ENCODE measurements at places on chromosomes 6 and 20. TPM values are rescaled to one million over a fixed set of nuclear protein-coding genes. Genes with fewer than 3 reads are reported as not detected.

ELOVL2 gene
- not detected for polyA plus RNA-seq

LGSN gene
- polyA plus RNA-seq, result 0.12 TPM

ARMH2 gene
- polyA plus RNA-seq, result 0.78 TPM

FOXA2 gene
- not detected for polyA plus RNA-seq

BPIFB4 gene
- polyA plus RNA-seq, result not detected

SIRPD gene
- not detected for polyA plus RNA-seq

PDYN gene
- not detected for polyA plus RNA-seq

RBPJL gene
- not detected for polyA plus RNA-seq

PPP1R3G gene
- polyA plus RNA-seq, result not detected

RSPO4 gene
- not detected for polyA plus RNA-seq

ELOVL4 gene
- 6.5 TPM for polyA plus RNA-seq

SIGLEC1 gene
- polyA plus RNA-seq, result not detected

FHL5 gene
- polyA plus RNA-seq, result not detected

HEY2 gene
- polyA plus RNA-seq, result 0.20 TPM

C20orf144 gene
- polyA plus RNA-seq, result not detected

C6orf15 gene
- not detected for polyA plus RNA-seq

TMX4 gene
- 69.1 TPM for polyA plus RNA-seq

EIF6 gene
- polyA plus RNA-seq, result 171 TPM

CGA gene
- not detected for polyA plus RNA-seq

ZBP1 gene
- 14.6 TPM for polyA plus RNA-seq

BACH2 gene
- 7.4 TPM for polyA plus RNA-seq

KIF13A gene
- 0.12 TPM for polyA plus RNA-seq

HCK gene
- polyA plus RNA-seq, result not detected

All from CD8-positive, alpha-beta memory T cell (primary cell).